ENCODE measurements at places on chromosomes 5 and 9.

- DNase-seq: no peak
Measured at GRCh38 chr5:15797116-15797515, 297.1 kb downstream of the FBXL7 start.

GRCh38 chr5:67268231-67269021 is 71.8 kb upstream of the CD180 start:
- no peak for DNase-seq

DNA sequence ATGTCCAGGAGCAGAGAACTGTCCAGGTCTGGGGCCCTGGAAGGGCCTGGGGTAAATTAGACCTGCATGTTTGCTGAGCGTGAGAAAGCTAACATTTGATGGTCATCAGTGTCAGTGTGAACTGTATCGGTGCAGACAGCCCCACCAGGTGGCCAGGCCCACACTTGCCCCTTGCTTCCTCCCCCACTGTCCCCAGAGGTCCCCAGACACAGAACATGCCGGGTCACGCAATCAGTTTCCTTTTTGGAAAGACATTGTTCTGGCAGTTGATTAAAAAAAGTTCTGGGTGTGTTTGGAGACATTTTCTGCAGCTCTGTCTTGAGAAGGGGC is 1.5 kb downstream of the NKD2 start:
- no peak for DNase-seq

GRCh38 chr5:143985832-143986515 is 174.0 kb downstream of the HMHB1 start:
- no peak for DNase-seq

Measured in stimulated activated CD8-positive, alpha-beta memory T cell treated with anti-CD3 and anti-CD28 coated beads, Interleukin-12 subunit alpha, Interleukin-12 subunit beta, amount 100 ng/mL, for 4 hours (primary cell).